ENCODE measurements at places on chromosomes 3 and 15. TPM values are rescaled to one million over a fixed set of nuclear protein-coding genes. Genes with fewer than 3 reads are reported as not detected.
A peak's percentile ranks its signal among the peaks of the same experiment; 100 is the strongest.

- DNase-seq = no peak
Observed at GRCh38 chr3:107488942-107489341, 33.8 kb upstream of the BBX start.

- DNase-seq = peak; percentile 70
Observed at GRCh38 chr3:30231277-30232141, 374.9 kb upstream of the TGFBR2 start.

The LRIG1 gene
- 4.8 TPM for total RNA-seq

GRCh38 chr3:48189321-48189720 is 1.1 kb upstream of the CDC25A start:
- DNase-seq = no peak

- no peak for DNase-seq
Observed at GRCh38 chr15:89175617-89176191, 45.7 kb downstream of the RLBP1 start.

DNA sequence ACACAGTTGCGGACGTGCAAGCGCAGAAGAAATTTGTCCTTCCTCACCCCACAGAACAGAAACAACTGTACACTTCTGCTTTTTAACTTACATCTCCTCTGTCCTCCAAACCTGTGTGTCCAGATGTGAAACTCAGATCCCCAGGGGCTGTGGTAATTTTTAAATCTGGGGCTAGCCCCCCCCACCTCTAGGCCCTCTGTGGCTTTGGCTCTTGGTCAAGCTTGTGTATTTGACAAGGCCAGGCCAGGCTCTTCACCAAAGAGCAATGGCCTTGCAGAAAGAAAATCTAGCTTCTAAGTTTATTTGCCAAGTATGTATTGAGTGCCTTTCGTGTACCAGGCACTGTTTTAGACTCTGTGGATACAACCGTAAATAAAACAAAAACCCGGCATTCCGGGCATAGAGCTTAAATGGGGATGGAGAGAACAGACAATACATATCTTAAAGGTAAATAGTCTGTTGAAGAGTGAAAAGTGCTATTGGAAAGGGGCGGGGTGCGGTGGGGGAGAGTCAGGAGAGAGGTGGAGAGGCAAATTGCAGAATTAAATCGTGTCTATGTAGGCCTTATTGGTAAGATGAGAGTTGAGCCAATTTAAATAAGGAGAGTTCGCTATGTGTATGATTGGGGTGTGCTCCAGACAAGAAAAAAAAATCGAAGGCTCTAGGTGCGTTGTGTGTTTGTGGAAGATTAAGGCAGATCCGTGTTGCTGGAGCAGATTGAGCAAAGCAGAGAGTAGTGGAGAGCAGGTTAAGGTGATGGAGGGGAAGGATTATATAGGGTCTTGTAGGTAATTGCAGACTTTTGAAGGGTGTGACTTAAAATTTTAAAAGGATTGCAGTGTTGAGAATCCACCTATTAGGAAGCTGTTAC is 781 bp upstream of the DPH6 start:
- DNase-seq = no peak

- DNase-seq = peak; percentile 90
Observed at GRCh38 chr15:35306361-35306981, 221.4 kb upstream of the NANOGP8 start.

The DPPA4 gene
- total RNA-seq = not detected

DNA sequence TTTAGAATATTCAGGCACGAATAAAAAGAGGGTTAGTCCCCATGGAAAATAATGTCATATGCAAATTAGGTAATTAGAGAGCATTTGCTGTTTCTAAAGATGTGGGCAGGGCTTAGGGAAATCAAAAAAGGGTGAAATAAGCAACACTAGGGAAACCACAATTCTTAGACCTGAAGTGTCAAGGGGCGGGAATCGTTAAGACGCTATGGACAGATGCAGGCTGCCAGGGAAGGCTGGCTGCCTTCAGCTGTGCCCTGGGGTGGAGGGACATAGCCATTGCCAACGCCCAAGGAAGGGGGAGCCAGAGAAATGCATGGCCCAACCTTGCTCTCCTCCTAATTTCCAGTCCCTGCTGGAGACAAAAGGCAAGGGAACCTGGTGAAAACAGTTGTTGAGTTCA is 141.7 kb upstream of the PROK2 start:
- no peak for DNase-seq

The XCR1 gene
- not detected for total RNA-seq

- DNase-seq = no peak
Observed at GRCh38 chr15:81780966-81781365, 264.9 kb downstream of the MEX3B start.

The EXD1 gene
- total RNA-seq = not detected

DNA sequence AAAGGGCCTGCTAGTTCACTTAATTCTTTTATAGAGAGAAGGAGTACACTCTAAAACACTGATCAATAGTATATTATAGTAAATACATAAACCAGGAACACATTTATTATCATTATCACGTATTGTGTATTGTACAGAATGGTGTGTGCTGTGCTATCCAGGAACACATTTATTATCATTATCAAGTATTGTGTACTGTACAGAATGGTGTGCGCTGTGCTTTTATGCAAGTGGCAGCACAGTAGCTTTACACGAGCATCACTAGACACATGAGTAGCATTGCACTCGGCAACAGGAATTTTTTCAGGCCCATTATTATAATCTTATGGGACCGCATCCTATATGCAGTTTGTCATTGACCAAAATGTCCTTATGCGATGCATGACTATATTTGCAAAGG is 20.9 kb upstream of the MUC20 start:
- DNase-seq = no peak

DNA sequence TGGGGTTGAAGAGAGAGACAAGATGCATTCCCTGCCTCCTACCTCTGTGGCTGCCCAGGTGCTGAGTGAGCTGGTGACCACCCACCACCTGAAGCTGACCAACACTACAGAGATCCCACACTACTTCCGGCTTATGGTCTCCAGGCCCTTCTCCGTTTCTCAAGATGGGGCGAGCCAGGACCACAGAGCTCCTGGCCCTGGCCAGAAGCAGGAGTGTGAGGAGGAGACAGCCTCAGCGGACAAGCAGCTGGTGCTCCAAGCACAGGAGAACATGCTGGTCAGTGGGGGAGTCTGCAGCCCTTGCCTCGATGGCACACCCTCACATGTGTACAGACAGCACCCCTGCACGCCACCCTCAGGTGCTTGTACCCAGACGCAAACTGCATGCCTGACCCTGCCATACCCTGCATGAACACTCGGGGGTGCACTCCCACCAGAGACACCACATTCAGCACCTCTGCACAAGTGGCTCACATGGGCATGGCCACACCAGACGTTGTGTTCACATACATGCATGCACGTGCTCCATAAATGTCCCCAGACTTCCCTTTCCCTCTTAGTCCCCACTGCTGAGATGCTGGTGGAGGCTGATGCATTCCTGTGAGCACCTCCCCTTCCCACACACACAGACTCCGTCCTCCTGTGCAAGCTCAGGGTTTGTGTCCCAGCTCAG is 19.0 kb downstream of the ACAA1 start:
- DNase-seq = peak; percentile 42

DNA sequence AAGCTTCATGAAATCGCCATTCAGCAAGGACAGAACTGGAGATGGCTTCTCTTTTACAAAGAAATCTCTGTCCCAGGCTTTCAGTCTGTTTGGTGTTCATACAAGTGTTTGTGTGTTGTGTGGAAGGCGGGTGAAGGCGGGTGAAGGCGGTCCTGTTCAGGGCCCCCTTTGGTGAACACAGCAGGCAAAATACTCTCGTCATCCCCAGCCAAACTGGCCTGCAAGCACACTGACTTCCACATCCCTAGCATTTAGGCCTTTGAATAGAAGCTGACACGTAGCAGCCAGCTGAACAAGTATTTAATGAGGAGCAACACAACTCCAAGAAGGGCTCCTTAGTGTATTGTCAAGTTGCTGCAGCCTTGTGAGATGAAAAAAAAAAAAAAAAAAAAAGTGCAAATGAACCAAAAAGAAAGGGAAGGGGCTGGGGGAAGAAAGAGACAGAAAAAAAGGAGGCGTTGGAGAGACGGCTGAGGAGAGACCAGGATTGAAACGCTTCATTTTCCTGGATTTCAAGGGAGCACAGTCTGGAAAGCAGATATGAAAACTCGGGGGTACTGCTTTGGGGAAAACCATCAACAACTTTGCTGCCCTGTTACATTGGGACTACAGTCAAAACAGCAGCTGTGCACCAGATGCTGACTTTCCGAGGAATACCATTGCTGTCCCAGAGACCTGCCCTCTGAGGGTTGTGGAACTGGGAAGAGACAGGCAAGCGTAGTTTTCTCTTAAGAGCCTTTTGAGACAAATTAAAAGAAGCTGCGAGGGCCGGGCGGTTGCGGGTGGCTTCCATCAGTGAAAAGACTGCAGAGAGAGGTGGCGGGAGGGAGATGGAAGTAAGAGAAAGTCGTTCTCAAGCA is 74.6 kb downstream of the TGFBR2 start:
- no peak for DNase-seq

The AMIGO3 gene
- 5.5 TPM for total RNA-seq

The BLM gene
- total RNA-seq = 7.7 TPM

- no peak for DNase-seq
Observed at GRCh38 chr3:62669161-62669560, 206.1 kb downstream of the CADPS start.

Measured in M059J (cell line).